Kidney epithelial cell (primary cell): ENCODE measurements at places on chromosomes 16 and 17. TPM values are rescaled to one million over a fixed set of nuclear protein-coding genes. Genes with fewer than 3 reads are reported as not detected.

The G6PC1 gene
- not detected in 2 replicates for total RNA-seq

The ANKRD40CL gene
- total RNA-seq = not detected in 2 replicates

The ODAD4 gene
- total RNA-seq = 0.62 and 0.84 TPM in 2 replicates

The ARL5C gene
- total RNA-seq = not detected in 2 replicates

The MMP2 gene
- 188 and 216 TPM in 2 replicates for total RNA-seq

The CCL5 gene
- total RNA-seq = not detected in 2 replicates

The OR1E1 gene
- not detected in 2 replicates for total RNA-seq
